ENCODE measurements at places on chromosomes 13 and 19.

DNA sequence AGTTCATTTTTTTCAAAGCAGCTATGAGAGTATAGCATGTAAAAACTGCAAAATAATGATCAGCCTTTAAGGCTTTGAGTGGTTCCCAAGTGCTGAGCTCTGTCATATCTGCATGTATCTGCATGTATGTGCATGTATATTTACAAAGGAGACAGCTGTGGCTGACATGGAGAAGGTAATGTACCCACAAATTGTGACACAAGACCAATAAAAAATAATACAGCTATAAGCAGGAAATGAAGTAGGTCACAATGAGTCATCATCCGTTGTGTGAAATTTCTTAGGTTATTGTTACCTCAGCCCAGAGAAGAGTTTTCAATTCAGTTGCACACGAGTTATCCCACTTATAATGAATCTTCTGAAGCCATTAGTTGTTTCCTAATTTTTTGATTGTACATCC, 60.9 kb upstream of the MED4 start:
- no peak for DNase-seq

DNA sequence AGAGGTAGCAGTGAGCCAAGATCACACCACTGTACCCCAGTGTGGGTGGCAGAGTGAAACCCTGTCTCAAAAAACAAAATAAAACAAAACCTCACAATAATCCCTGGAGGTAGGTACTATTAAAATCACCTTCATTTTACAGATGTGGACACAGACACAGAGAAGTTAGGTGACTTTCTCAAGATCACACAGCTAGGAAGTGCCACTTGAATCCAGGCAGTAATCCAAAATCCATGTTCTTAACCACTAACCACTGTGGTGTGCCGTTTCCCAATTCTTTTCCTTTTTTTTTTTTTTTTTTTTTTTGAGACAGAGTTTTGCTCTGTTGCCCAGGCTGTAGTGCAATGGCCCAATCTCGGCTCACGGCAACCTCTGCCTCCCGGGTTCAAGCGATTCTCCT, 9.0 kb downstream of the PPP1R14A start:
- DNase-seq = no peak

DNA sequence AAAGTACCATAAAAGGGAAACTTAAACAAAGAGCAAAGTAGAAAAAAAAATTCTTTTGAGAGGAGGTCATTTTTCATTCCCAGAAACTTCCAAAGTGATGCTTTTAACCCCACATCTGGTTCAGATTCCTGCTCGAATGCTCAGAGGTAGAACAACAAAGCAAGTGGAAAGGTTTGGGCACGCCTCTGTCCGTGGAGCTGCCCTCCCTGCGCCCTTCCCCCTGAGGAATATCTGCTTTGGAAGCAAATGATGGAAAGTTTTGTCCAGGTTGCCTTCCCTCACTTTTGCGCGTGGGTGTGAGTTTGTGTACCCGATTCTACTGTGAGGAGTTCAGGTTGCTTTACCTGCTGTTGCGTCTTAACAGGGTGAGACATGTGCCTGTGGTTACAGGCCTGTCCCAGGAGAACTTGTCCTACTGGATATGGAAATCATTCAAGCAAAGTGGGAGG, 110.2 kb downstream of the KLF5 start:
- DNase-seq = no peak

- no peak for DNase-seq
Observed at GRCh38 chr13:43611281-43612273, 175.2 kb downstream of the ENOX1 start.

DNA sequence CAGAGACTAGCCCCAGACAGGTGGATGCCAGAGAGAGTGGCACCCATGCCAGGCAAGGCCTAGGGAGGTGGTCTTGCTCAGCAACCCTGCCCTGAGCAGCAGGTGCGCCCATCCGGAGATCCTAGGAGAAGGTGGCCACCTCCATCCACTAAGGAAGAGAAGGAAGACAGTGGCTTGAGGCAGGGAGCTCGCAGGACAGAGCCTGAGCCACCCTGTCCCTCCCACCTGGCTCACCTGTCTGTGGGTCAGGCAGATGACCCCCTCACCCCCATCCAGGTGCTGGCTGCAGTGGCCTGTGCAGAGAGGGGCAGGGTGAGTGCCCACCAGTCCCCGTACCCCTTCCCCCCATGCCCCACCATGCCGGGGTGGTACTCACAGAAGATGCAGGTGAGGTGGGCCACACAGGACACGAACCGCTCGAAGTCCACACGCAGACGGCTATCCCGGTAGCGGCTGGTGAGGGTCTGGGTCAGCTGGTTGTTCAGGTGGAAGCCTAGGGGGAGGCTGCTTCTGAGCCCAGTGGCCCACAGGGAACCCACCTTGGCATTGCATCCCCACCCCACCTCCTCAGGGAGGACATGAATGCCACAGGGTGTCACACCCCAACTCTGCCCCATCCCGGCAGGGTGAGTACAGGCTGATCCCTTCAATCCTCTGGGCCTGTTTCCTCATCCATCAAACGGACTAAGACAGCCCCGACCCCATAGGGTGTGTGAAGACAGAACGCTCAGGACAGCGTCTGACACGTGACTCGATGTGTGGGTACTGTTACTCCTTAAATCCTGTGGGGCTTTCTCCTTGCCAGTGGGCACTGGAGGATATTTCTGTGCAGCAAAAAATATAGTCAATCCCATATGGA, 13.3 kb downstream of the CAPN12 start:
- DNase-seq = no peak

DNA sequence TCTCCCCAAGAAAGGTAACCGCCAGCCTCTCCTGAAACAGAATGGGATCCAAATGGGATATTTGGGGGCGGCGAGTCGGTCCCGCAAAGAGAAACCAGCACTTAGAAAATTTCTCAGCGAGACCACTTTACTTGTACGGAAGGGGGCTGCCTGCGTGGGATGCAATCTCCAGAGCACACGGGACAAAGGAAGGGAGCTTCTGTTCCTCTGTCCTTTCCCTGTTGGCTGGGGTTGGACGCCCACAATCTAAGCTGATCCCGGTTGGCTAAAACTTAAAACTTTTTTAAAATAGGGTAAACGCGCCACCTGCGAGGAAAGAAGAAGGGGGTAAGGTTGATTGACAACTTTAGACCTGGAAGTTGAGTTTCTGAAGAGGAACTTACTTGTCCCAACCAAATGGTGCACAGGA, 826 bp upstream of the BSG start:
- no peak for DNase-seq

GRCh38 chr19:7968796-7969554, 25.5 kb upstream of the TIMM44 start:
- DNase-seq = no peak

- no peak for DNase-seq
Observed at GRCh38 chr19:45745606-45746005, 12.4 kb downstream of the MEIOSIN start.

Data from AG04449 (cell line).